ENCODE measurements at places on chromosomes 1 and 21. TPM values are rescaled to one million over a fixed set of nuclear protein-coding genes. Genes with fewer than 3 reads are reported as not detected.

DNA sequence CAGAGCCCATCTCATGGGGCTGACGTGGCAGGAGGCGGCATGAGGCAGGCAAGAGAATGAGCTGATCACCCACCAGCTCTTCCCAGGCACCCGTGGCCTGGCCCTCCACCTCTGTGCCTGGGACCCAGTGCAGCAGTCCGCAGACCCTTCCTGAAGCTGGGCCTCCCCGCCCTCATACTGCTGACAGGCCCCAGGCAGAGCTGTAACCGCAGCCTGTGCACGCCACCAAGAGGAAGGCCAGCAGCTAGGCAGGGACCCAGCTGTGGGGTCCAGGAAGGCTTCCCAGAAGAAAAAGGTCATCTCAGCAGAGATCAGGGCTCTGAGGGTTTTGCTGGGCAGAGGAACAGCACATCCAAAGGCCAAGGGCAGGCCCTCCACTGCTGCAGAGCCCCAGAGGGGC, 9.8 kb upstream of the MTFR1L start:
- no peak for DNase-seq

RNU1-4 gene
- total RNA-seq = 6,195 TPM

BTBD19 gene
- 4.4 TPM for total RNA-seq

- DNase-seq = no peak
Measured at GRCh38 chr21:41923186-41923585, 30.6 kb downstream of the C2CD2 start.

OR6N1 gene
- not detected for total RNA-seq

GRCh38 chr1:207823880-207824566, 72.2 kb downstream of the CD46 start:
- peak; percentile 89 for DNase-seq

- DNase-seq = no peak
Measured at GRCh38 chr21:34701726-34702125, 32.9 kb downstream of the CLIC6 start.

GRCh38 chr1:61842863-61843514, 100.7 kb downstream of the PATJ start:
- DNase-seq = no peak

DNA sequence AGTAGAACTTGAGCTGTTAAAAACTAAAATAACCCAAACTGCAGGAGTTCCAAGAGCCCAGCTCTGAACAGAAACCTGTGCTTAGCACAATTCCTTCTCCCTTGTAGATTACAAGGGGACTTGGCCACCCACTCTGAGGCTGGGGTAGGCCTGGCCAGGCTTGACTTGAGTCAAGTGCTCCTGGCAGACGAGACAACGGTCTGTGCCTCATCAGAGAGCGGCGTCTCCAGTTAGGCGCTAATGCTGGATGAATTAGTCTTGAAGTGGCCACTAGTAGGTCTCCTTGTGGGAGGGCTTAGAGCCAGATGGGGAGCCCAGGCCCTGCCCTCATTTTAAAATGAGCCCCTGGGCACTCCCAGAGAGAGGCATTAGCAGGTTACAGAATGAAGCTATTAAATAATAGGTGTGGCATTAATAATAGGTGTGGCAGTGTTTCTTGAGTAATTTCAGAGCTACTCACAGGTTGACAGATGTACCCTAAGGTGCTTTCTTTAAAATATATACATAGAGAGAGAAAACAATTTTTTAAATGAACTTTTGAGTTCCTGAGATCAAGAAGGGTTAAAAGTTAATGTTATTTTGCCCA, 1.1 kb downstream of the EEIG2 start:
- peak; percentile 77 for DNase-seq

GRCh38 chr1:182433580-182433979, 16.4 kb upstream of the RGSL1 start:
- no peak for DNase-seq

CNR2 gene
- not detected for total RNA-seq

DNA sequence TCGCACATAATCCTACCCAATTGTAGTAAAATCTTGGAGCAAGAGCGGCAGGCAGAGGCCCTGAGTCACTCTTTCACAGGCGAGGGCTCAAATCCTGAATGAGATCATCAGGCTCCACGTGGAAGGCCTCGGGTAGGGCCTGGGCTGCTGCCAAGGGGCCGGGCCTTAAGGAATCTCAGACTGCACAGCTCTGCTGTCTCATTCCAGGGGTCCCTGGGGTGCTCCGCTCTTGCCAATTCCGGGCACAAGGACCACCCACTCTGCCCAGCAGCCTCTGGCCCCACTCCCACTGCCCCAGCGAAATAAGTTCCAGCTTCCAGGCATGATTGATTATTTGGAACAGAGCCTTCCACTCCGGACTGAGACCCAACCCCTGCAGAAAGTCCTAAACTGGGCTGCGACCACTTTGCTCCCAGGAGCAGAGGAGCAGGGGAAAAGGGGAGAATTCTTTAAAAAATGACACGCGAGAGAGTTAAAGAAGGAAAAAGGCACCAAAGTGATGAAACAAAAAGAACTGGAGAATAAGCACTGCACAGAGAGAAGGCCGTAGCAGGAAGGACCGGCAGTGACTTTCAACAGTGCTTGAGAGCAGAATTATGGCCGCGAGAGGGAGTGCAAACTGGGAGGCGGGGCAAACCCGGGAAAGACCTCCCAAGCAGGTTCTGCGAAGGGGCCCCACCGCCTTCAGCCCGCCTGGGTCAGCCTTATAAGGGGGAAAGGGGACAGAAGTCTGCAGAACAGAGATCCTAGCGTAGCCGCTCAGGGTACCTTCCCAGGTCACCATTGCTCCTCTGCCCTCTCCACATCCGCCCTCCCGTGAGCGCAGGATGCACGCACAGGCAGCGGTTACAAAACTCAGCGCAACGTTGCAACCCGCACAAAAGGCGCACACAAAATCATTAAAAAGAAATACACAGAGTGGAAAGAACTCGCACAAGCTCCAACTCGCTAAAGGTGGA, 2.0 kb downstream of the ADAMTS1 start:
- peak; percentile 95 for DNase-seq

GRCh38 chr1:204451352-204452124, 39.9 kb upstream of the PPP1R15B start:
- DNase-seq = no peak

NID1 gene
- total RNA-seq = 42.1 TPM

- DNase-seq = no peak
Measured at GRCh38 chr1:42742141-42742540, 2.1 kb upstream of the CLDN19 start.

GPR161 gene
- 3.0 TPM for total RNA-seq

GRCh38 chr1:52209429-52209828, 67.5 kb downstream of the ZFYVE9 start:
- no peak for DNase-seq

NUP210L gene
- 0.48 TPM for total RNA-seq

DNA sequence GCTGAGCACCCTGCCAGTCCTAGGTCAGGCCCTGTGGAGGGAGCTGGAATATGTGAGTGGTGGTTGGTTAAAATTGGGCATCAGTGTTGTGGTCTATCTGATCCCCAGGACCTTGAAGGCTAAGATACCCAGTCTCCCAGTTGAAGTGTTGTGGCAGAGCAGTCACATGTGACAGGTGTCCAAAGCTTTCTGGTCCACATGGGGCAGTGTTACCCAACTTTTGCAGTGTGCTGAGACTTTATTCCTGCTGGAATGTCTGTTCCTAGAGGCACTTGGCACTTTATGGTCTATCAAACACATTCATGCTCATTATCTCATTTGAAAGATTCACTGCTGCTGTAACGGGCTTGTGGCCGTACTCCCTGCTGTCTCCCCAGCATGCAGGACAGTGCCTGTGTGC, 21.0 kb upstream of the LORICRIN start:
- no peak for DNase-seq

GRCh38 chr21:42037516-42037915, 27.4 kb upstream of the ZBTB21 start:
- no peak for DNase-seq

DNA sequence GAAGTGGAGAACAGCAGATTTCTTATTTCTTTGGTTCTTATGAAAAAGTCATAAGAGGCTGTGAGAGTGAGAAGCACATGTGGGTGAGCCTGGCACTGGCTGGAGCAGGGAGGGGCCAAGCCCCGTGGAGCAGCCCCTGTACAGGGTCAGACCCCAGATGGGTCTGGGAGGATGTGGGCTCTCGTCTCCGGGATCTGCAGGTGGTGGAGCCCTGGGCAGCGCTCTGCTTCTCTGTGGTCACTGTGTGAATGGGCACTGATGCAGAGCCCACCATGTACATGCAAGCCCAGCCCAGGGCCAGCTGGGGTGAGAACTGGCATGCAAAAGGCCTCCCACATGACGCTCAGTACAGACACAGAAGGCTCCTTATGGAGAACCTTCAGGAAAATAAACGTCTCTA, 67.6 kb downstream of the SIM2 start:
- DNase-seq = no peak

DNA sequence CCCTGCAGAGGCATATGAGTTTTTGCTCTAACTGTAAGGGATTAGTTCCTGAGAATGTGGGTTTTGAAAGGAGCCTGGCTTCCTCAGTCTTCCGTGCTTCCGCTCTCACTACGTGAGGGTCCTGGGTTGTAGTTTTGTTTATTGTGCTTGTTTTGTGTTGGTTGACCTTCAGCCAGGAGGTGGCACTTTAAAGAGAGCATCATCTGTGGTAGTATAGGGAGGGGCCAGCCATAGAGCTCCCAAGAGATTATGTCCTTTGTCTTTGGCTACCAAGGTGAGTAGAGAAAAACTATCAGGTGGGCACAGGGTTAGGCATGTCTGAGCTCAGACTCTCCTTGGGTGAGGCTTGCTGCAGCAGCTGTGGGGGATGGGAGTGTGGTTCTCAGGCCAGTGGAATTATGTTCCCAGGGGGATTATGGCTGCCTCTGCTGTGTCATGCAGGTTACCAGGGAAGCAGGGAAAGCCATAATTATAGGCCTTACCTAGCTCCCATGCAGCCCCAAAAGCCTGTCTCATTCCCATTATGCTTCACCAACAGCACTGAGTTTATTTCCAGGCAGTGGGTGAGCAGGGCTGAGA, 23.5 kb downstream of the CYP4B1 start:
- no peak for DNase-seq

DNA sequence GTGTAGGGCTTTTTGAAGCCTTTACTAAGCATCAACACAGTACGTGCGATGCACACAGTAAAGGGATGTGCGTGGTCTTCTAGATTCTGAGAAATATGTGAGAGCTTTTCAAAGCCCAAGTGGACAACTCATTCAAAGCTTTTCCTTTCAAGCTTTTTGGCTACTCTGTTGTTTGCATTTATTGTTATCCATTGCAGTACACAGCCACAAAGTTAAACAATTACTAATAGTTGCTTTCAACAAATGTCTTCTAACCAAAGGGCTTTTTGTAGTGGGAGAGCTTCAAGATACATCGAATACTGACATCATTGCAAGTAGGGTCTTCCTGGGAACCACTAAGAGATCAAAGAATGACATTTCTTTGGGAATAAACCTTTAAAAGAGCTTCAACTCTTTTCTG, 97.9 kb upstream of the ETV3 start:
- DNase-seq = no peak

DNA sequence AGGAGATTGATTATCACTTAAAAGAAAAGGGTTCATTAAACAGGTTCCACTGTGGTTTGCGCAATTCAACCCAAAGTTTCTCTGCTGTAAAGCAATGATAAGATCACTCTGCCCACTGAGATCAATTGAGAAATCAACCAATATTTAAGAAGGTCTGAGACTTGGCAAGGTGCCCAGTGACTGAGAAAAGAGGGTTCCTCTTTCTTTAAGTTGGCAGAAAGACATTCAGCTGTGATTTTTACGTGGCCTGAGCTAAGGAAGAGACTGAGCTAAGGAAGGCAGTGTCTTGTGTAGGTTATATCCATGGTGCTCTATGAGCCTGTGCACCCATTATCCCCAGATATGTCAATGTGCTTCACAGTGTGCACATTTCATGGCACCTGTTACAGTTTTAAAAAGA, 344.1 kb downstream of the DISC1 start:
- no peak for DNase-seq

DNA sequence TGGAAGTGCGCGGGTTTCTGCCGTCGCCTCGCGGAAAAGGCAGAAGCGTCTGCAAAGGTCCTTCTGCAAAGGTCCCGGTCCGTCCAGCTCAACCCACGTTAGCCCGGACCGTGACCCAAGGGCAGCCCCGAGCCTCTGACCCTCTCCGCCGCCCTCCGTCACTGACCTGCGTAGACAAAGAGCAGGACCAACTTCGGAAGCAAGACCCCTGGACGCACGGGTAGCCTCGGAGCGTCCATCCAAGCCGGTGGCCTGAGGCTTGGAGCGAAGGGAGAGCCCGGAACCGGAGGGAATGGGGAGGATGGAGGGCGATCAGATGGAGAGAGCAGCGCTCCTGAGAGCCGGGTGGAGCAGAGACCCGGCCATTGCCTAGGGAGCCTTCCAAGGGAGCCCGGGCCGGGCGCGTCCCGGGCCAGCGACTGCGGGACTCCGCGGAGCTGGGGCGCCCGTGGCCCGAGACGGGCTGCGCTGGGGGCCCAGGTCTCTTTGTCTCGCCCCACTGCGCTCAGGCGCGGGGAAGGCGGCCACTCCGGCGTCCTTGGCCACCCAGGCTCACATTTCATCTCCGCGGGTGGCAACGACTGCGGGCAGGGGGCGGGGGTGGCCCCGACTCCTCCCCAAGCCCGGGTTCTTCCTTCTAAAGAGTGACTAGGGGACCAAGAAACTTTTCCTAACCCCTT, at the start of gene CYYR1:
TSS of gene CYYR1 (minus strand) at position 585 of the 680 bp plus-strand sequence. CDS start at position 239, 346 bp downstream.
- peak; percentile 79 for DNase-seq

- DNase-seq = no peak
Measured at GRCh38 chr1:9125325-9125724, 3.6 kb downstream of the GPR157 start.

PDIK1L gene
- 3.5 TPM for total RNA-seq

DNA sequence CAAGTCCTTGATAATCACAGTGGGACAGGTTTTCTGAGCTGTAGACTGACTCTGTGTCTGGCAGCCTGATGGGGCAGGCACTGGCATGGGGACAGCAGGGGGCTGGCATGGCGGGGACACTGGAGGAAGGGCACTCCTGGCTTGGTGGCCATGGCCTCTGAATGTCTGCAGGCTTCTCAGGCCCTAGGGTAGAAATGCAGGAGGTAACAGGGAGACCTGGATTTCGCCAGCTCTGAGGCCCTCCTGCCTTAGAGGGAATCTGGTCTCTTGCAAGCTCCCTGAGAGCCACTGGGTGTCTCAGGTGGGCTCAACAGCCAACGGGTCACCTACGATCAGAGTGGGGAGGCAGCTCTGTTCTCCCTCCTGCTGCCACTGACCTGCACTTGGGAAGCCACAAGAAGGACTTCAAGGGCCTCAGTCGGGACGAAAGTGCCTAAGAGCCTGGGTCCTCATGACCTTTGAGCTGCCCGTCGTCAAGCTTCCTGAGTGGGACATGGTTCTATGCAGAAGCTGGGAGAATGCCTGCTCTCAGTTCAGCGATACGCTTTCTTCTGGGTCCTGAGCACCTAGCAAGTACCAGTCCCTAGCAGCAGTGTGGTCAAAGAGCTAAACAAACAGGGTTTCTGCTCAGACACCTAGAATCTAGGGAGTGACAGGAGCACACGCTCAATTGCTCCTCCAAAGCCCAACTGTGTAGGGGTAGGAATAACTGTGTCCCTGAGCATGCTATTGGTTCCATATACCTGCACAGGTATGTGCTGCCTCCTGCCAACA, 569.0 kb downstream of the PTPRU start:
- peak; percentile 49 for DNase-seq

GRCh38 chr1:242133351-242133750, 134.5 kb upstream of the MAP1LC3C start:
- no peak for DNase-seq

Data from cardiac septum (tissue), 1 donor.